ENCODE measurements at places on chromosomes 2 and 18.

GRCh38 chr18:67159662-67160061 lies 356.9 kb downstream of the DSEL start:
- DNase-seq = no peak

DNA sequence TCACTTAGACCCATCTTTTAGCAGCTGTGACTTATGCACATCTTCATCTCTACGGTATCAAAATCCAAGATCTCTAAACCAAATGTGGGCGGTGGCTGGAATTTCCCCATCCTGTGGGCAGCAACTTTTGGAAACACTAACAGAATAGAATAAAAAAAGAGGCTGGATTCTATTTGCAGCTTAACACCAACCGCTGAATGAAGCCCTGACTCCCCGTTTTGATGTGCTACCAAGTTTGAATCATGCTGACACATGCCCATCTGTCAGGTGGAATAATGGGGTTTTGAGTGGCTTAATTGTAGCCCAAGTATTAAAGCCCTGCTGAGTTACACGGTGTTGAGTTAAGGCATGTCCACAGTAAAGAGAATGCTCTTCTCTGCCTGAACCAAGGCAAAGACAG lies 165.2 kb downstream of the MTCL1 start:
- DNase-seq = no peak

GRCh38 chr2:208531361-208531760 lies 124.8 kb downstream of the PTH2R start:
- no peak for DNase-seq

- no peak for DNase-seq
These were observed 50.0 kb downstream of the SFXN5 start for GRCh38 chr2:73021371-73022010.

- DNase-seq = no peak
These were observed 26.8 kb downstream of the STAMBP start for GRCh38 chr2:73855526-73855925.

- peak; percentile 11 for DNase-seq
These were observed 90.8 kb downstream of the CCBE1 start for GRCh38 chr18:59606193-59607077.

DNA sequence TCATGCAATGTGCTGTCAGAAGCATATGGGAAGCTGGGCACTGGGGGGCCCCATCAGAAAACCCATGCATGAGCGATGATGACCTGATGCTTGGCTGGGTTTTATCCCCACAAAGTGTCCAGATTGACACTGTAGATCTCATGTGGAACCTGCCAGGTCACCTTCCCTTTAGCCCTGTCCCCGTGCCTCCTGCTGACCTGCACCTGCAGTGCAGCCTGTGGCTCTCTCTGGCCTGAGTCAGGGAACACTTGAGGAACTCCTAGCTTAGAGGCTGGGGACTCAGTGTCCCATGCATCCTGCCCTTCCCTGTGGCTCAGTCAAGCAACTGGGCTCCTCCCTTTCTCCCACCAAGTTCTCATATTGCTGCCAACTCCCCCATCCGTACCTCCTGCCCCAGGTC lies 57.7 kb downstream of the PDCL3 start:
- no peak for DNase-seq

DNA sequence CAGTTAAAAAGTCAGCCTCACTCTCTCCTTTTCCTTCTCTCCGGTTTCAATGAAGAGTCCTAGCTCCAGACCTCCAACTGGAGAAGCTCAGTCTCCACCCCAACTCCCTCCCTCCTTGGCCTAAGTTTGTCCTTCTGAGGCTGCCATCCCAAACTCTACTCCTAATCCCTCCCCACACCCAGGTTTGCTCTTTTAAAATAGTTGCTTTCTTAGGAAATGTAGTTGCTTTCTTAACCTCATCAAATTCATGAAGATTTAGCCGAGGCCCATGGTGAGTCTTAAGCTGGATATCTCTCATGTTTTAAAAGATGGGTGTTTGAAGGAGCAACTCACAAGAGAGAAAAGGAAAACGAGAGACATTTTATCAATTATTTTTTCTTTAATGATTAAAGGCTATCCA lies 937 bp upstream of the LANCL1 start:
- DNase-seq = peak; percentile 68

- DNase-seq = no peak
These were observed 335.3 kb upstream of the CHST9 start for GRCh38 chr18:27520401-27520800.

DNA sequence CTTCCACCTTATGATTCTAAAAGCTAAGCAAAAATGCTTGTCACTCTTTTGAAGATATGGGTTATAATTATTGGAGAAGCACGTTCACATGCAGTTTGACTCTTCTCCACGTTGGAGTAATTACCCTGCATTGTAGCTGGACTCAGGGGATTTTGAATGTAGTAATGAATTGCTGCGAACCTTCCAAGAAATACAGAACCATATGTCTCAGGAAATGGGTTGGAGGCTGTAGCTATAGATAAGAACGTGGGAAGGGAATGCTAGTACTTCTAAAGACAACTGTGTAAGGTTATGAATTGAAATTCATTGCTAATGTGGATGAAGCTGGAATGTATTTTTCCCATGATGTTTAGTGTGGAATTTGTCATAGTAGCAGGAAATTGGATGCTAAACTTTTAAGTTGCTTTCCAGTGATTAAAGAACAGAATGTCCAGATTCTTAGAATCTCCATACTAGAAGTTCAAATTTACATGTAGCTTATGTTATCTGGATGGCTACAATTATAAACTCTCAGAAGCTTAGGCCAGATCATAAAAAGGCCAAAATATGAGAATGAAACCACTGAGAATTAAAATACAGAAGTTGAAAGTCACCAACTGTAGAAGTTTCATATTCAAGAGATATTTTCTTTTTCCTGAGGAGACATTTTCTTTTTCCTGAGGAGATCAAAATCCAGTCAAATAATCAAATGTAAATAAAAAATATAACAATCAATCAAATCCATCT lies 27.3 kb upstream of the SPOPL start:
- DNase-seq = peak; percentile 80

- DNase-seq = no peak
These were observed 74.0 kb upstream of the SULT1C3 start for GRCh38 chr2:108165729-108166128.

DNA sequence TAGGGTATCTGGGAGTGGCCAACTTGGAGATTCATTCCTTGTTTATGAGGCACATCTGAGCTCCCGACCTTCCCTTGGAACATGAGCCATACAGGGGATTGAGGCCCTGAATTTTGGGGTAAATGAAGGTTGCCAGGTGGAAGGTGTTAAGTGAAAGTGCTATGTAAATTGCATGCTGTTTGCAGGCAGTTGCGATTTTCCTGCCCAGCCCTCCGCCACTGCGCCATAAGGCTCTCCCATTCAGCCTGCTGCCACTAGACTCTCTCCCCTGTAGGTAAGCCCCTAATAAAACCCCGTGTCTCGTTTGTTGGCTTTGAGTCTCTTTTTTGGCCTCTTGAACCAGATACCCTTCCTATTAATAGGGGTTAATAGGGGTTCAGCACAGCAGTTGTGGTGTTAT lies 33.8 kb downstream of the PCARE start:
- DNase-seq = no peak

DNA sequence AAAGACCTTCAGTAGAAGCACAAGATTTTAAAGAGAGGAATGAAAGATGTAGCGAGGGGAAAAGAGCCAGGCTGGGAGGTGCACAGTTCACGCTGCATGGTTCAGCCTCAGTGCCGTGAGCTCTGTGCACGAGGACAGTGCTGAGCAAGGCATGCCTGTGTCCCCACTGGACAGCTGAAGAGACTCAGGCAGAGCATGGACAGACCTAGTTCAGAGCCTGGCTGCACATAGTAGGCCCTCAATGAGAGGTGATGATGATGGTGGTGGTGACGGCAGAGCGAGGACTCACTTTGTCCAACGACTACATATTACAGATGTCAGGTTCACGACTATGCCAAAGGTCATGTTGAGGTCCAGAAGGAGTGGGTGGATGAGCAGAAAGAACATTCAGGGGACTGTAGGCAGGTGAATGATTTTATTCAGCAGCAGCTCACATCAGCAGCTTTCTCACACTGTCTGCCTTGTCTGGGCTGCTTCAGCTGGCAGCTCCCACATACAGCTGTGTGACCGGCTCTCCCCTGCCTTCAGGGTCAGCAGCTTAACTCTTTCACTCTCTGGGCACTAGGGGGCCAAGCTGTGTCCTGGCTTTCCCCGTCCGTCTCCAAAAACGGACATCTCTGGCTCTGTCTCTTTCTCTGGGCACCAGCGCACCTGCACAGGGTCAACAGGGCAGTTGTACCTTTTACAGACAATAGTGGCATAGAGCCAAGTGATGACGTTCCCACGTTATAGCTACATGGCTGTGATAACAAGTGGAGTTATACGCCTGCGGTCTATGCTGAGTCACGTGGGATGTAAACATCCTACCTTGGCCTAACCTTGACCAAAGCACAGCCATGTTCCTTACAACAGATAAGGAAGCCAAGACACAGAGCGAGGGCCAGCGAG lies 128.8 kb upstream of the MSH6 start:
- DNase-seq = peak; percentile 62

DNA sequence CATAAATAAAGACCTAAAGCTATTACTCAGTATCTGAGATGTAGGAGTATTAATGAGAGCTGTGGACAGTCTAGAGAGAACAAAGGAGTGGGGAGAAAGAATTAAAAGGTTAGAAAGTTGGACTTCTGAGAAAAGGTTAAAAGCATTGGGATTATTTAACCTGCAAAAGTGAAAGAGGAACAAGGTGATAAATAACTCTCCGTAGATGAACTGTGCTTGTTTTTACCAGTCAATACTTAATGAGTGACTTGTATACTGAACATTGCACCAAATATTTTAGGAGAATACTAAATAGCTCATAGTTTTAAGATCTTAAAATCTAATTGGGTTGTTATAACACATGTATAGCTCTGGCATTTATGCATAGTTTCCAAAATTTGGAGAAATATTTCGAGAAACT lies 137.5 kb downstream of the GPD2 start:
- DNase-seq = no peak

GRCh38 chr18:60372596-60372995 lies at the start of gene MC4R:
Gene MC4R (minus strand): TSS chr18:60372775. CDS start chr18:60372349, 426 bp downstream.
- DNase-seq = peak; percentile 73

DNA sequence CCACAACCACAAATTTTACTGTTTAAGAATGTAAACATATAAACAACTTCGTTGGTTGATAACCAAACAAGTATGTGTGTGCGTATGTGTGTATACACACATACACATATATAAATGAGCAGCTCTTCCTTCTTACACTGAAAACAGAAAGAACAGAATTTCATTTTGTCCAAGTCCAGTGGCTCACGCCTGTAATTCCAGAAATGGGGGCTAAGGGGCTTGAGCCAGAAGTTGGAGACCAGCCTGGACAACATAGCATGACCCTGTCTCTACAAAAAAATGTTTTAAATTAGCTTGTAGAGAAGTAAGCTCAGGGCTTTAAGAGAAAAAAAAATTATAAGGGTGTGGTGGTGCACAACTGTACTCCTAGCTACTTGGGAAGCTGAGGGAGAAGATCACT lies 12.3 kb downstream of the NCKAP1 start:
- no peak for DNase-seq

- no peak for DNase-seq
These were observed 1.2 kb upstream of the PER2 start for GRCh38 chr2:238289574-238289973.

GRCh38 chr2:5387406-5387805 lies 304.8 kb upstream of the SOX11 start:
- DNase-seq = no peak

DNA sequence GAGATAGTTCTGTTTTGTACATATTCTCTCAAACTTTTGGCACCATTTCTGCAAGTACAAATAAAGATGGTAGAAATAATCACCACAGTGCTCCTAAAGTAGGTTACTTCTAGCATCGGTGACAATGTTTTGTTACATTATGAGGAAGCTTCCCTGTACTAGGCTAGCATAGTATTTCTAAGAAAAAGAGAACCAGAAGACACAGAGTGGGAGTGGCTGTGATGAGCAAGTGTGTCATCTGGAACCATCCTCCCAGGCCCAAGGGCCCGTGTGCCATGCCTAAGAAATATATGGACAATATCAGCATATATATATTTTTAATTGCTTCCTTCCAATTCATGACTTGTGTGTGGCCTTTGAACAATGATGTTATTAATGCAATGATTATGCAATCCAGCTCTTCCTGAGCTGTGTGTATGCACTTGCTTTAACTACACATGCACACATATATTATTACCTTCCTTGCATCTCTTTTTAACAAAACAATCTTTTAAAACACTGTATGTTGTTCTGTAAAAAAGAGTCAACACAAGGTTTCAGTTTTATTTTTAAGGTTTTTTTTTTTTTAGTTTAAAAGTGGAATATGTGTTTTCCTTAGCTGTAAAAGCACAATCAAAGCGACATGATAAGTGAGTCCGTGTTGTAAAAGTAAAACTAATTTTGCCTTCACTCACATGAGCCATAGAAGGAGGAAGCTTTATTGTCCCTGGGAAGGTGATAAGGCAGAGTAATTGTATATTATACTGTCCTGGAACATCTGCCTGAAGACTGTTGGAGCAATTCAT lies 303.9 kb downstream of the ZNF407 start:
- DNase-seq = peak; percentile 26

- DNase-seq = no peak
These were observed 953 bp upstream of the HNRNPA3 start for GRCh38 chr2:177211576-177212105.

DNA sequence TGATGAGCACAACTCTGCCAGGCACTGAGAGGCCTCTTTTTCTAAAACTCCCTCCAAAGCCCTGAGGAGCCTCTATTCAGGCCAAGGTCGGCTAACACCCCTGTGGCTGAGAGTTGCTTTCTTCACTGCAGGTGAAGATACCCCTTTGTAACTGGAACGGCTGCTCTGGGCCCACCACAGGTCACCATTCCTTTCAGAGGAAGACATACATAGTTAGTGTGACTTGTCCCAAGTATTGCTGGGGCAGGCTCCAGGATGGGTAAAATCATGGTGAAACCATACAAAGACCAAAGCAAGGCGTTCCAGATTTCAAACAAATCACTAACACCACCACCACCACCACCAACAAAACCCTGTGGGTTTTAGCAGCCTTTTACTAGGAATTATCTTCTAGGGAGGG lies 36.8 kb downstream of the CHST10 start:
- no peak for DNase-seq

- DNase-seq = no peak
These were observed 17.6 kb downstream of the MROH2A start for GRCh38 chr2:233795735-233796171.

DNA sequence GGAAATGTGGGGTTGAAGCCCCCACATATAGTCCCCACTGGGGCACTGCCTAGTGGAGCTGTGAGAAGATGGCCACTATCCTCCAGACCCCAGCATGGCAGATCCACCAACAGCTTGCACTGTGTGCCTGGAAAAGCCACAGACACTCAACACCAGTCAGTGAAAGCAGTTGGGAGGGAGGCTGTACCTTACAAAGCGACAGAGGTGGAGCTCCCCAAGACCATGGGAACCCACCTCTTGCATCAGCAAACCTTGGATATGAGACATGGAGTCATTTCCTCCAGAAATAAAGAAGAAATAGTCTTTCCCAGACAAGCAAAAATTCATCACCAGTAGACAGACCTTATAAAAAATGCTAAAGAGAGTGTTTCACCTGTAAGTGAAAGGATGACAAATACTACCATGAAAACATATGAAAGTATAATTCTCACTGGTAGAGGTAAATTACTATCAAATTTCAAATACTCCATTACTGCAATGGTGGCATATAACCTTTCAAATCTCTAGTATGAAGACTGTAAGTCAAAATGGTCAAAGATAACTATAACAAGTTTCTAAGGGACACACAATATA lies 152.6 kb upstream of the EPHA4 start:
- no peak for DNase-seq
